ENCODE measurements at places on chromosomes 6 and 20.

DNA sequence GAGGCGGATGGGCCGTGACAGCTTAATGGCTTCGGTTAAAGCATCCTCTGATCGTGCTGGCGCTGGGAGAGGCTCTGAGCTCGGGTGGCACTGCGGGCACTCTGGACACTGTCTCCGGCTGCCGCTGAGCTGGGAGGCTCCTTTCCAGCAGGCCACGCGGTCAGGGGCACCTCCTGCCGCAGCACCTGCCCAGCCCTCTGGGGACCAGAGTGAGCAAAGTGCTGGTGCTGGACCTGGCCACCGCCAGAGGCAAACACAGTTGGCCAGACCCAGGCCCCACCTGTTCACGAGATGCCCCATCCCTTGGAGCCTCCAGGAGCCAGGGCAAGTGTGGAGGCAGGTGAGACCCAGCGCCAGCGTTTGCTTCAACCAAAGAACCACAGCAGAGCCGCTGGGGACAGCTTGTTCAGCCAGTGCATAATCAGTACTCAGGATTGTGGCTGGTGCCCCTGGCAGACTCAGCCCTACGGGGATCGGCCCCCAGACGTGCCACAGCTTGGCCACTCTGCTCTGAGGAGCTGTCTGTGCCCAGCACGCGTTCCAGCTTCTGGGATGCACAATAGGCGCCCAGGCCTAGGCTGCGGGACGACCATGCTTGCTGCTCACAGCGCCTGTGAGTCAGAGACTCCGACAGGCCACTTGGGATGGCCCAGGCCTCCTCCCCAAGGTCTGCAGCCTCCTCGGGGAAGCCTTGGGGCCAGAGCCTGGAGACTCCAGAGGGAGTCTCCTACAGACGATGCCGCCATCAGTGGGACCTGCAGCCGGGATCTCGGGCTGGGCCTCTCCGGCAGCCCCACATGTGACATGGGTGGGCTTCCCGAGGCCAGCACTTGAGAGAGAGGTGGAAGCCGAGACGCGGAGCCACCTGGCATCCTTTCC lies 38.2 kb upstream of the SLCO4A1 start:
- no peak for DNase-seq

- no peak for DNase-seq
Observed at GRCh38 chr20:63288581-63289251, 4.3 kb upstream of the COL20A1 start.

GRCh38 chr6:42864602-42865001 lies 14.8 kb upstream of the RPL7L1 start:
- DNase-seq, result no peak

- no peak for DNase-seq
Observed at GRCh38 chr6:142605922-142606485, 304.2 kb downstream of the ADGRG6 start.

- DNase-seq, result no peak
Observed at GRCh38 chr20:54295686-54296085, 87.8 kb downstream of the PFDN4 start.

GRCh38 chr6:137791281-137792159 lies 75.5 kb upstream of the TNFAIP3 start:
- DNase-seq, result no peak

DNA sequence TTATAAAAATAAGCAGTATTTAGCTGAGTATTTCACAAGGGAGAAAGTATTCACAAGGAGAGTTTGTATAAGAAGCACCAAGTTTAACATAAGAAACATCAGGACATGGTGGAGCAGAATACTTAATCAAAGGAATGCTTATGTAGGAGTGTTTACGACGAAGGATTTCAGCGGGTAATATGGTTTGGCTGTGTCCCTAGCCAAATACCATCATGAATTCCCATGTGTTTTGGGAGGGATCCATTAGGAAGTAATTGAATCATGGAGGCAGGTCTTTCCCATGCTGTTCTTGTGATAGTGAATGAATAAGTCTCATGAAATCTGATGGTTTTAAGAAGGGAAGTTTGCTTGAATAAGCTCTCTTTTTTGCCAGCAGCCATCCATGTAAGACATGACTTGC lies 1099.1 kb upstream of the ADGRB3 start:
- no peak for DNase-seq

GRCh38 chr20:15449061-15449460 lies 1111.6 kb upstream of the FLRT3 start:
- no peak for DNase-seq

DNA sequence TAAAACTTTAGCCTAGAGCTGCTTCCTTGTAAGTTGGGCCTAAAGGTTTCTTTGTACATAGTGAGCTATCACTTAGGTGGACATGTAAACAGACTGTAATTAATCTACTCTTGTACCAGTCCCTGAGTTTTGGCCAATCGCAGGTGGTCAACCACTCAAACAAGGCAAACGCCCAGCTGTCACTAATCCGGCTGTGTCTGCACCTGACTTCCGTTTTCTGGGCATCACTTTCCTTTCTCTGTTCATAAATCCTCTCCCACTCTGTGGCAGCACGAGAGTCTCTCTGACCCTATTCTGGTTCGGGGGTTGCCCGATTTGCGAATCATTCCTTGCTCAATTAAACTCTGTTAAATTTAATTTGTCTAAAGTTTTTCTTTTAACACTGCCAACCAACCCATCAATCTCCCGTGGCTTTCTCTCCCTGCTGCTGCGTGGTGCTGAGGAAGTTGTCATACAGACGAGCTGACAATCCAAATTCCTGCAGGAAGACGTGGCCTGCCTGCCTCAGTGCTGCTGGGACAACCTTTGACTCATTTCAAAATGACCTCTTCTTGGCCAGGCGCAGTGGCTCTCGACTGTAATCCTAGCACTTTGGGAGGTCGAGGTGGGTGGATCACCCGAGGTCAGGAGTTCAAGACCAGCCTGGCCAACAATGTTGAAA lies 206.3 kb downstream of the QKI start:
- DNase-seq, result no peak

DNA sequence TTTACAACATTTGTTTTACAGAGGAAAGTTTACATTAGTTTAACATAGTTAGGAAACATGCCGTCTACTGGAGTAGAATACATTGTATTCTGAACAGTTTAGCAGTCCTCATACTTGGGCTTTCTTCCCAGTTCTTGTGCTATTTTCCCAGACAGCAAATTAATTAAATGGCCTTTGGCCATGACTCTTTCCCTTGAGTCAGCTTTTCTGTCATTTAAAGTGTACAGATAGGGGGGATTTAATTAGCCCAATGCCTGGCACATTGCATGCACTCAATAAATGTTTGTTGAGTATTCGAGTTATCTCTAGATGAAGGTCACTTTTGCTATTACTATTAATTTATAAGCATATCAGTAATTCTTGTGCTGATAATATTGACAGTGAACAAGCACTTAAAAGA lies 1.6 kb downstream of the TMEM244 start:
- no peak for DNase-seq

DNA sequence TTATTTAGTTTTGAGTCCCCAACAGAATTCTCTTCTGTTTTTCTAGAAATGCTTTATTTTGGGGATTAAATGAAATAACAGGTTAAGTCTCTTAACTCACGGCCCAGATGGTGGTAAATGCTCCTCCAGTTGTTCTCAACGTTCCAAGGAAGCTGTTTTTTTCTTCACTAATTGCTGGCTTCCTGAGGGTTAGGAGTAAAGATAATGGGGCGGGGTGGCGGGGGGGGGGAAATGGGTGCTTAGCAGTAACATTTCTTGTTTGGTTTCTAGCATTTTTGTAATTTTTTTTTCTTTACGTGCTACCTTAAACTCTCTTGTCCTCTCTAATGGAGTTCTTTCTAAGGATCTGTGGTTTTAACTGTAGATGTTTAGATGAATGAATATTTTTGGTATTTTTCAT lies 2.2 kb downstream of the SRSF3 start:
- no peak for DNase-seq

DNA sequence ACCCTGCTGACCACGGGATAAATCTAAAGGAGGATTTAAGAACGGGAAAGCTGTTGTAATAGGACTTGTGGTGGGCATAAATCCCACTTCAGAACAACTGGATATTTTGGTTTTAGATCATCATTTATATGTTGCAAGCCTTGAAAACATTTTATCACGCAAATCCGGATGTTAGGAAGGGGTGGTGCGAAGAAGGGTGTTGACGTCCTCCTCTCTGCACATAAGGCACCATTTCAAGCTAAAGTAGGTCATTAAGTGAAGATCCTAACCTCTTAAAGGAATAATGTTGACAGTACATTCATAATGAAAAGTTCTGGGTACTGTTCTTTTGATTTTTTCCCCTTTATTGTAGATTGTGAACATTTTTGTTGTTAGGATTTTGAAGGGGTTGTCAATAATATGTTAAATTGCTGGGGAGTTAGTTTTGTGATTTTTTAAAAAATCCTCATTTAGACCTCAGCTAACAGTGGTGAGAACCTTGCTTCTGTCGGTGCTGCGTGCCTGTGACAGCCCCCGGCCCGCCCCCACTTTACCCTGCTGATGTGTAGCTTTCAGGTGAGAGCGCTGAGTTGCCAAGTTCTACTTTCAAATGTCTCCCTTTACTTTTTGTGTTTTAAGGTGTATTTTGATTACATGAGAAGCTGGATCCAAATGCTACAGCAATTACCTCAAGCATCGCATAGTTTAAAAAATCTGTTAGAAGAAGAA lies 88.8 kb downstream of the MAP3K4 start:
- DNase-seq, result peak; percentile 54

DNA sequence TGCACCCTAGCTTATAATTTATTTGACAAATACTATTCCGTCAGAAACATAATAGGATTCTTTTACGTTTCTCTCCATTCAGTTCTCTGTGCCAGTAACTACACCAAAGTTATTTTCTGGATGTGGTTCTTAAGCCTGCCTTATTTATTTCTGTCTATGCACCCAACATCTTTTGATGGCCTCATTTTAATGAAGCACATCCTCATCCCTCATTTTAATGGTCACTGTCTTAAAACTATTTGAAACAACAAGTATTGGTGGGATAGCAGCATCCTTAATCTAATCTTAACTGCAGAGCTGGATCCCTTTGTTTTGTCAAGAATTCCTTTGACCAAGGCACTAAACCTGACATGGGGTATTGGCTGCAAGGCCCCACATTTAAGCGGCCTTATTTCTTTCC lies 11.0 kb downstream of the FAM135A start:
- DNase-seq, result no peak

- no peak for DNase-seq
Observed at GRCh38 chr6:12886961-12887775, 170.6 kb downstream of the PHACTR1 start.

GRCh38 chr6:68967549-68968300 lies 332.6 kb downstream of the ADGRB3 start:
- DNase-seq, result no peak

DNA sequence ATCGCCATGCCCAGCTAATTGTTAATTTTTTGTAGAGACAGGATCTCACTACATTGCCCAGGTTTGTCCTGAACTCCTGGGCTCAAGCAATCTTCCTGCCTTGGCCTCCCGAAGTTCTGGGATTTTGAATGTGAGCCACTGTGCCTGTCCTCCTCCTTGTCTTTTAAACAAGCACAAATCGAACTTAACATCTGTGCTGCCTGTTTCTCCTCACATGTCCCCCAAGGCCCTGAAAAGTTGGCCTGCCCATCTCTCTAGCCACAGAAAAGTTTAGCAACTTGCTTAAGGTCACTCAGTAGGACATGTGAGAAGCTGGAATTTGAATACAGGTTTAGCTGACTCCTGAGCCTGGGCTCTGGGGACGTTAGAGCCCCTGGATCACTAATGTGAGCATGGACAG lies 115.7 kb upstream of the KCNG1 start:
- DNase-seq, result no peak

GRCh38 chr20:52438326-52438963 lies 246.9 kb upstream of the ZFP64 start:
- peak; percentile 13 for DNase-seq

- no peak for DNase-seq
Observed at GRCh38 chr20:2236256-2236655, 59.5 kb upstream of the TGM3 start.

DNA sequence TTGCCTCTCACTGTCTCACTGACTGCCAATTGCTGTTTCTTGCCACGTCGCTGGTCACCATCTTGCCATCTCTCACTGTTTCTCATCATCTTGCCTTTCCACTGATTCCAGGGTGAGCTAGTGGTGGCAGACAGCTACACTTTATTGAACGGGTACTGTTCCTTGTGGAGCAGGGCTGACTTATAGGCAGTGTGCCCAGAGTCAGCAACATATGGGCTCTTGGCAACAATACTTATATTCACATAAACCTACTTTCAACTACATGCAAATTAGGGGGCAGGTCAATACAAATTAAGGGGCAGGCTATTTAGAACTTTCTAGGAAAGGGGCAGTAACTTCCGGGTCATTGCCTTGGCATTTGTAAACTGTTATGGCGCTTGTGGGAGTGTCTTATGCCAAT lies 186.2 kb upstream of the SYNDIG1 start:
- DNase-seq, result no peak

GRCh38 chr20:57076951-57077350 lies 189.5 kb downstream of the BMP7 start:
- no peak for DNase-seq

DNA sequence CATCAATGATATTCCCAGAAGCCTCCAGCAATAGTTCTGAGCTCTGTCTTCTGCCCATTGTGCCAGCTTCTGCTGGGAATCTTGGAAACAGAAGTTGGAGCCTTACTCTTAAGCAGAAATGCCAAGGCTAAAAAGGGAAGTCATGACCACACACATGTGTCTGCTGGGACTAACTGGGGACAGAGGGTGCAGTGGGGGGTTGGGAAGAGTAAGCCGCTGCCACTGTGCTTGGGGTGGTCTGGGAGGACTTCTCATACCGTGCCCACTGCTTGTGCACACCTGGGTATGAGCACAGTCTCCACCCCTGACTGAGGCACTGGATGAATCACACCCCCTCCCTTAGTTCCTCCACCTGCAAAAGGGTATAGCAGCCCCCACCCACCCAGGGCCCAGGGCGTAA lies 90.7 kb downstream of the CDC5L start:
- DNase-seq, result no peak

DNA sequence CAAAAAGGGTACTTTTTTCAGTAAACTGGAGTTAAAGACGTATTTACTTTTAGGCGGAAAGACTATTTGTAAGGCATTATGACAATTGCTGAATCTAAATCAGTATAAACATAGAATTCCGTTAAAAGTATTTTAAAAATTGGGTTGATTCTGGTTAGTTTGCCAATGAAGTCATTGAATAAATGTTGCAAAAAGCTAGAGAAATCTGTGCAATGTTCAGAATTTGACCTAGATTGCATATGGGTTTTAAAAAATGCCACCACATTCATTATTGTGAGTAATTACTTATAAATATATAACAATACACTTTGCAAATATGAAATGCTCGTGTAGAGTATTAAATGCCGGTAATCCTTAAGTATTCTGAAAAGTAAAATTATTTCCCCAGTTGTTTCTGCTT lies 116.5 kb upstream of the EEF1E1 start:
- DNase-seq, result no peak

Measured in T-cell (primary cell).